HTR-8/SVneo (cell line): ENCODE measurements at places on chromosomes 1 and 21.

DNA sequence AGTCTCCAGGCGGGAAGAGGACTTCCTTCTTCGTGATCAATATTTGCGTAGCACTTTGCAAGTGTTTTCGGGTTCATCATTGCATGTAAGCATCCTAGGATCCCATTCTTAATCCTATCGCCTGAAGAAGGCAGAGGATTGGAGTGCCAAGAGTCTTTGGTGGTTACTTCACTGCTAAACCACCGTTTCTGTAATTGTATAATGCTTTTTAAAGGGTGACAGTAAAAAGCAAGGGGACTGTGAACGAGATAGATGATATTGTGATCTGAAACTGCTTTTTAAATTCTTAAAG, 345 bp upstream of the ALDH9A1 start:
- no peak for DNase-seq

GRCh38 chr21:35333831-35334618, 284.9 kb upstream of the RUNX1 start:
- DNase-seq: no peak

GRCh38 chr1:7011826-7012225, 226.6 kb downstream of the CAMTA1 start:
- DNase-seq: no peak

GRCh38 chr1:182626527-182626926, 22.3 kb upstream of the RGS16 start:
- DNase-seq: no peak

DNA sequence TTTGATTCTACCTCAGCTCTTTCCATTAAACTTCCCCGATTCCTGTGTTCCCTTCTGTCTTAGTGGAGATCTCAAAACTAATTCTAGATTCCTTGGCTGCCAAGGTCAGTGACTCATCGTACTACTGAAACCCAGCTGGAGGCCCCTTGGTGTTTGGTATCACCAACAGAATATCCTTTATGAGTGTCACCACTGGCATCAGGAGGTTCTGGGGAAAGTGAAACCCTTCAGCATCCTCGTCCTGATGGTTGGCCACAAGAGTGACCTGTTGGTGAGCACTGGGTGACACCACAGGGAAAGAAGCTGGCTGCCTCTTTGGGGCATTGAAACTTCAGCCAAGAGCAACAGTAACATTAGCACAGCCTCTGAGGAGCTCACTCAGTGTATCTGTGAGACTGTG, 9.6 kb downstream of the RAB42 start:
- peak; percentile 80 for DNase-seq

- no peak for DNase-seq
Measured at GRCh38 chr1:232786845-232787455, 18.3 kb upstream of the MAP10 start.

DNA sequence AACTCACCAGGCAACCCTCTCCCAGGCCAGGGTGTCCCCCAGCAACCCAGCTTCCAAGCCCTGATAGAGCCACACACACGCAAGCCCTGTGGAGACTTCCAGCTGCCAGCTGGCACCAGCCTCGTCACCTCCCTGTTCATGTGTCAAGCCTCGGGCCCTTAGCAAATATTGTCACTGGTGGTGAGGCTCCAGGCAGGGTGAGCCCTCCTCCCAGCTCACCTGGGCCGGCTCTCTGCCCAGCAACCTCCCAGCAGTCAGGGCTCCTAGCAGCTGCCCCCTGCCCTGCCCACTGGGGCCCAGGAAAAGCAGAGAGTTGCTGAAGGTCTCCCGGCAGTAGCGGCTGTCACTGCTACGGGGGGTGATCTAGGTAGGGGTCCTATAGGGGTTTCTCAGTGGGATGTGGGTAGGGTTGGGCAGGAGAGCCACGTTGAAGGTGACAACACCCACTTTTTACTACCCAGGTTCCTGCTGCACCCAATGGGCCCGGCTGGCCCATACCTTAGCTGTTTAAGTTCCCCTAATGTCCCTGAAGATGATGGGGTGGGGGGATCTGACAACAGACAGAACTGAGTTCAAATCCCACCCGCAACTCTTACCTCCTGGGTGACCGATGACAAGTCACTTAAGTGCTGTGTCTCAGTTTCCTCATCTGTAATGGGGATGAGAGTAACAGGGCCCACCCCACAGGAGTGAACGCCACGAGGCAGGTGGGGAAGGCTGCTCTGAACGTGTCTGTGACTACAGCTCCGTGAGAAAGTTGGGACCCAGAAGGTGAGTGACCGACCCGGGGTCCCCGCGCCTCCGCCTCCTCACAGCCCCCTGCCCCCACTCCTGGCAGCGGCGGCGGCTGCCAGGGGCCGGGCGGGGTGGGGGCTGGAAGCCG, 678 bp downstream of the TTC39A start:
- no peak for DNase-seq

DNA sequence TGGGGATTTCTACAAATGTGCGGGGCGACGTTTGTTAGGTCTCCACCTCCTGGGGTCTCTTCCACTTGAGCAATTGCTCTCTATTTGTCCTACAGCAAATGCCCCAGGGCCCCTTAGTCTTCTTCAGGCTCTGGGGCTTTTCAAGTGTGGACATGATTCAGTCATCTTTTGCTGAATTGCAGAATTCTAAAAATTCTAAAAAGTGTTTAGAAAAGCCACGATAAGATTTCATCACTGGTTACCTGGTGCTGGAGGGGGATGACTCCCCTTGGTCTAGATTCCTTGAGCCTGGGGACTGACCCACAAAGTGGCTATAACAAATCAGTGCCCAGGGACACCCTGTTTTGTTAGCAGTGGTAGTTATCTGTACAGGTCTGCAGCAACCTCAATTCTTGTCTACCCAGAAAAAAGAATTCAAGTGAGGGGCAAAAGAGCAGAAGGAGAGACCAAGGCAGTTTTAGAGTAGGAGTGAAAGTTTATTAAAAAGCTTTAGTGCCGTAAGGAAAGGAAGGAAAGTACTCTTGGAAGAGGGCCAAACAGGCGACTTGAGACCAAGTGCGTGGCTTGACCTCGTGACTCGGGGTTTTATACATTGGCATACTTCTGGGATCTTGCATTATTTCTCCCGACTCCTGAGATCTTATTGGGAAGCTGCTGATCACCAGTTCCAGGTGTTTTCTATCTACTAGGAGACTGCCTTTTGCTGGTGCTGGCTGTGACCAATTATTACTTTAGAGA, 25.2 kb downstream of the PROK1 start:
- DNase-seq: no peak

DNA sequence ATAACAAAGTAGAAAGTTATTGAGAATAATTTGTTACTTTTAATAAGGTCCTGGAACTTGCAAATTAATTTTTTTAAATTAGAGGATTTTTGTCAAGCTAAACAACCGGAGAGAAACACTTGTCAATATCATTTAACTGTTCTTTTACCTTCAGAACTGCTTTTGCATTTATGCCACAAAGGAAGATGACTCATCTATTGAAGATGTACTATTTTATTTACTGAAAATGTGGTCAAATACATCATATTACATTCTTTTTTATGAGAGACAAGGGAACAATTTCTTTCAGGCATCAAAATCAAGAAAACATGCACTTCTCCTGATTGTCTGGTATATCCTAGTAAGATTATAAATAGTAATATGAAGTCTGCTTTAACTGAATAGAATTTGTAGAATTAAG, 558.2 kb upstream of the PRMT6 start:
- DNase-seq: no peak

DNA sequence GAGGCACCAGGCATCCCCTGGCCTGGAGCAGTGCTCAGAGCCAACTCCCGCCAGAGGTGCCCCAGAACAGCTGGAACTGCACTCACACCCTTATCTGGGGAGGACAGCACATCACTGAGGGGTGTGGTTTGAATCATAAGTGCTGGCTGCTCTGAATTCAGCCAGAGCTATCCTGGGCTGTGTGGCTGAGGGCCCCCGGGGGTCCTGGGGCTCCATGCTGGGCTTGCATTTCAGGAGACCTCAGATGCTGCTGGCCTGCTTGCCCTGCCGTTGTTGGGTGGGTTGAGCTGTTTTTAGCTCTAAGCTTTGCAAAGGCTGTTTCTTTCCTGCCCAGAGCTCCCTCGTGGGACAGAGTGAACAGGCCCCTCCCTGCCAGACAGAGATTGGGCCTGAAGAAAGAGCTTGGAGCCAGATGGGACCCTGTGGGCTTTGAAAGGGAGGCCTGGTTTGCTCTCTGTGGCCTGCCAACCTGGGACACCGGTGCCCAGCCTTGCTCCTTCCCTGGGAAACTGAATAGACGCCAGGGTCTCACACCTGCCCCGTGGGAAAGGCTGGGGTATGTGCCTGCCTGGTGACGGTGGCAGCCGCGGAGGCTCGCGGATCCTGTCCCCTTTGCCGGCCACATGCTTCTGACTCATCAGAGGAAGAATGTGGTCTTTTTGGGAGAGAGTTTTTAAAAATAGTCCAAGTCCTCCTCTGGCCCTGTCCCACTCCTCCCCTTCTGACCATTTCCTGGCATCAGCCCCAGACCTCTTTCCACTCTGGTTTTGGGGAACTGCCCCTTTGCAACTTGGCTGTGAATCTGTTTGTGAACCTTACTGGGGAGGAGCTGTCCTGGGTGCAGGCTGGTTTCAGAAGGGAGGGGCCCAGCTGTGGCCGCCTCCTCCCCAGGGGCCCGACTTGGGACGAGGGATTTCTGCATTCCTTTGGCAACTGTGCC, 30.0 kb downstream of the ARHGEF10L start:
- peak; percentile 54 for DNase-seq

- DNase-seq: peak; percentile 69
Measured at GRCh38 chr1:31760471-31761470, 3.4 kb downstream of the ADGRB2 start.

DNA sequence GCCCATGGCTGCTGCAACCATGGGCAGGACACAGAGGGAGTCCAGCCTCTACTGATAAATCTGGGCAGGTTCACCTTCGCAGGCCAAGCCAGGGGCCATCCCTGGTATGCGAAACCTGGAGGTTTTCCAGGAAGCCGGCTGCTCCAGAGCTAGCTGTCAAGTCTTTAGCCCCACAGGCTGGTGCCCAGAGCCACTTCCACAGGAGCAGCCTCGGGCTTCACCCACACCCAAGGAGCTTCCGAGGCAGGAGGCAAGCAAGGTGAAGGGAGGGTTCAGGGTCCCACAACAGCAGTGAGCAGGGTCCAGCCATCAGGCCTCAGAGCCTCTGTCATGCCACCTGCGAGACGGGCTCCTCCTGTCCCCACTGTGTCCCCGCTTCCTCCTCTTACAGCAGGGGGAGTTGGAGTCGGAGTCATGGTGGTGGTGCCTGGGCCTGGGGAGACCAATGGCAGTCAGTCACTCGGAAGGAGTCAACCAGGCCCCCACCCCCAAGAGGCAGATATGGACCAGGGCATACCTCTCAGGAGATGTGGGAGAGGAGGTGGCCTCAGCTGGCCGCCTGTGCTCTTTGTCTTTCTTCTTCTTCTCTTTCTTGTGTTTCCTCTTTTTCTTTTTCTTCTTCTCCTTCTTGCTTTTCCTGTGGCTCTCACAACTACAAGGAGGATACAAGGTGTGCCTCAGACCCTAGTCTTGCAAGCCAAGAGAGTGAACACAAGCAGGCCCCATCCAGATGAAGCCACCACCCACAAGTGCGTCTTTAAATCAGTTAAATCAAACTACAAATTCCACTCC, 2.1 kb downstream of the C1orf35 start:
- DNase-seq: no peak

GRCh38 chr1:7315316-7315715, 455.8 kb upstream of the VAMP3 start:
- DNase-seq: no peak

DNA sequence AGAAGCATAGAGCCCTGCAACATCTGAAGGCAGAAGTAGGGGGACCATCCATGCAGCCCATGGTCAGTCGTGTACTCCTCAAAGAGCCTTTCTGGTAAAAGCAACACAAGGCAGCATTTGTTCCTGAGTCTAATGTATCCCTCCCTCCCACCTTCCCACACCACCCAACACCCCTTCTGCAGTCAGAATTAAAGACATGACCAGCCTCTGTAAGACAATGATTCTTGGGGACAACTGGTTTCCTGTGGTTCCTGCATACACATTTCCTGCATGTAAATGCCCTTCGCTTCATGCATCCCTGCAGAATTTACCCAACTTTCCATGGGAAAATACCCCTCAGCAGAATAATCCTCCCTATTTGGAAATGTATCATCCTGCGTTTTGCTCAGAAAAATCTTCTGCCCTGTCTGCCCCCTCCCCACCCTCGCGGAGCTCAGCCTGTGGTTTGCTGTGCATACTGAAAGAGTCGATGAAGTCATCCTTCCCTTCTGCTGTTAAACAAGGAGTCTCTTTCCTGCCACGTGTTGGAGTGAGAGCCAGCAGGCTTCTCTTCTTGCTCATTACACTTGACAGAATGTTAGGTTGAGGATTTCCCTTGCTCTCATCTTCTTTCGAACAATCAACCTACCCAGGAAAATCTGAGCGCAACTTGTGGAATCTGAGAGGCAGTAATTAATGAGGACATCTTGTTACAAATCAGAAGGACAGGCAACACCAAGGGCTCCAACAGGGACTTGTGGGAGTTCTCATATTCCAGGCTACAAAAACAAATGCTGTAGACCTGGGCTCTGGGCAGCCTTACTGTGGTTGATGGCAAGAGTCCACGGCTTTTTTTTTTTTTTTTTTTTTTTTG, 4.7 kb downstream of the TNN start:
- peak; percentile 13 for DNase-seq

GRCh38 chr1:37400466-37401225, 73.7 kb upstream of the ZC3H12A start:
- DNase-seq: no peak

GRCh38 chr1:1440262-1441001, 4.9 kb downstream of the VWA1 start:
- DNase-seq: no peak

DNA sequence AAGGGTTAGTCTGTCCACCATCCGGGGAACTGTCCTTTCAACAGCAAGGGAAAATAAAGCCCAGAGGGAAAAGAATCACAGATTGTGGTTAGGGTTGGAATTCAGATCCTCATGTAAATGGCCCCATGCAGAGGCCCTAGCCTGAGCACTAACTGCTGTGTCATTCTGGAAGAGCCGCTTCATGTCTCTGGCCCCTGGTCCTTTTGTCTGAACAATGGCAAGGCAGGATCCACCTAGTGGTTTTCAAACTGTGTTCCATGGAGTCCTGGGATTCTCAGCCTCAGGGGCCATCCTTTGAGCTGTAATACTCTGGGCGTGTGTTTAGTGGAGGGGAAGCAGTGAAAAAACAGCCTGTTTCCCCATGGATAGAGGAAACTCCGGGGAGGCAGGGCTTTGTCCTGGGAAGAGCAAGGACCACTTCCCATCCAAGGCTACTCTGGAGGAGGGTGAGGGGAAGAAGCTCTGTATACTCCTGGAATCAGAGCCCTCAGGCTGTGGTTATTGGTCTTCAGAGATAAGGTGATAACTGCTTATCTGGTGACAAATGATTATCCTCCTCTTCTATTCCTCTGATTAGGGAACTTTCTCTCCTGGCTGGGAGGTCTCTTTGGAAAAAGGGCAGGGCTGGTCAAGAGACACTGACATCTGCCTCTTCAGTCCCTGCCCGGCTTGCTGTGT, 19.2 kb downstream of the PAX7 start:
- no peak for DNase-seq
